IPS DF 6.9 (cell line): ENCODE measurements at places on chromosomes 16 and 17.

- no peak for DNase-seq
Measured at GRCh38 chr17:59494757-59495368, 70.5 kb upstream of the DHX40 start.

DNA sequence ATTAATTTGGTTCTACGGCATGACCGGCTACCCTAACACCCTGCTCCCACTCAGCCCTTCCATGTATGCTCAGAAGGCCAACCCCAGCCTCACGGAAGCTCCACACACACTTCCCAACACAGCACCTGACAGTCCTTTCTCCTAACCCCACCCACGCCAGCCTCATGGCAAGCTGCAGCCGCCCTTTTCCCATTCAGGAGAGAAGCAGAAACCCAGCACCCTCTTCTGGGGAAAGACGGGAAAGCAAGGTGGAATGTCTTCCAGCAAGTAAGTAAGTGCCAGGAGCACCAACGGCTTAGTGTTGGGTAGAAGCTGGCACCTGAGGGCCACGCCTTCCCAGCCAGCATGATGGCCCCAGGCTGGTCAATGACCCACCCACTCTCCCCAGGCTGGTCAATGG is 32.1 kb downstream of the ABR start:
- DNase-seq = no peak

GRCh38 chr16:2857451-2858244 is at the start of gene PRSS22:
PRSS22 (minus strand) TSS chr16:2858170; CDS start chr16:2858104, 66 bp downstream.
- DNase-seq = no peak

GRCh38 chr16:3513892-3514583 is 13.2 kb downstream of the CLUAP1 start:
- DNase-seq = no peak

- DNase-seq = no peak
Measured at GRCh38 chr17:49290690-49291359, 60.2 kb upstream of the PHOSPHO1 start.

DNA sequence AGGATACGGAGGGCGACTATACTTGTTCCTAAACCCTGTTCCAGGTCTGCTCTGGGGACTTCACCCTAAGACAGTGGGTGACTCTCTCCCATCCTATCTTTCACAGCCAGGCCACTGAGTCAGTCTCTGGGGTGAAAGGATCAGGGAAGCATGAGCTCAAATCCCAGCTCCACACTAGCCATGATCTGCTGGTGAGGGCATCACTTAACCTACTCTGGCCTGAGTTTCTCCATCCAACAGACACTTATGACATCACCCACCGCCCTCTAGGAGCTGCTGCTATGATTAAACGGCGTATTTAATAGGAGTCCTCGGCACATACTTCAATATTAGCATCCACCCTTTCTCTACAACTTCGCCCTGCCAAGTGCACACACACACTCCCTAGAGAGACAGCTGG is 10.1 kb downstream of the GAST start:
- DNase-seq = no peak

DNA sequence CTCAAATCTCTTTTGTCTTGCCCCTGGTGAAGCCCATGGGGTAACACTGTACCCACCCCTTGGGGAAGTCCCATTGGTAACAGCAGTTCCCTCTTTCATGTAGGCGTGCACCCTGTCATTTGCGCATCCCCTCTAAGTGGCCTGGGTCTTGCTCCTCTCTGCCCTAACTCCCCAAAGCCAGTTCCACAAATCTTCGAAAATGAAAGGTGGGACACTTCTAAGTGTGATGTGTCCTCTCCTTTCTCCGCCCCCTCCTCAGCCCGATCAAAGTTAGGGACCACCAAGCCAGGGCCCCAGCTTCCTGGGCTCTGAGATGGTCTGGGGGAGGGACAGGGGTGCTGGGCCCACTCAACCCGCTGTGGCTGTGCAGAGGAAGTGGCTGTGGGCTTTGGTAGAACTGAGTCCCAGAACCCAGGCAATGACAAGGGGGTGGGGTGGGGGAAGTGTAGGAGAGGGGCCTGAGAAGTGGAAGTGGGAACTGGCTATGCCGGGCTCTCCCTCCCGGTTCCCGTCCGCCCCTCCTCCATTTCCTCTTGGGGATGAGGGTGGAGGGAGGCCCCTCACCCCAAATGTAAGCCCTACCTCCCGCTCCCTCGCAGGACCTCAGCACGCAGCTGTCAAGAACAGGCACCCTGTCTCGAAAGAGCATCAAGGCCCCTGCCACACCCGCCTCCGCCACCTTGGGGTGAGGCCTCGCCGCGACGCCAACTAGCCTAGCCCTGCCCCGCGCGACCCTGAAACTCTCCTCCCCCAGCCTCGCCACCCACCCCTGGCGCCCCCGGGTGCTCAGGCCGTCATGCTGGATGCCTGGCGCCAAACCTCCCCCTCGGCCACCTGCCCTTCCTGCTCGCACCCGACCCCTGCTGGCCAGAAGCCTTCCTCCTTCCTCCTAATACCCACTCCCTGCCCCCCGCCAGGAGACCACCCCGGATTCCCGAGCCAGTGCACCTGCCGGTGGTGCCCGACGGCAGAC is 8.7 kb downstream of the ABI3 start:
- no peak for DNase-seq

- DNase-seq = no peak
Measured at GRCh38 chr16:84107921-84108320, 8.8 kb downstream of the MBTPS1 start.

DNA sequence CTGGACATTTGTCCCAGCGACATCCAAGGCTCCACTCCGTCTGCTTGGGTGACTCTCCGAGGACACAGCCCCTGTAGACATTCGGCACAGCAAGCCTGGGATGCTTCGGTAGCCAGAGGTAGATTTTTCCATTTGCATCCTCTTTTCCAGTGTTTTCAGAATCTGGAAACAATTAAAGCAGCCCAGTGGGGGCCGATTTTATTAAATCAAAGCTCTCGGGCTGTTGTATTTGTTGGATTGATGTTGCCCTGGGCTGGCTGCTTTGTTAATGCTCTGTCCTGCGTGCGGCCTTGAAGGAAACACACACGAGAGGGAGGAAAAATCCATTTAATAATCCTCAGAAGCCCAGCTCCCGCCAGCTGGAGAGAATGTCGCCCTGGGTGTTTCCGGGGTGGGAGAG is 158.1 kb upstream of the CIBAR2 start:
- no peak for DNase-seq

- no peak for DNase-seq
Measured at GRCh38 chr16:9134739-9135138, 43.3 kb downstream of the HAPSTR1 start.

GRCh38 chr17:8698162-8698971 is 46.3 kb downstream of the CCDC42 start:
- no peak for DNase-seq

DNA sequence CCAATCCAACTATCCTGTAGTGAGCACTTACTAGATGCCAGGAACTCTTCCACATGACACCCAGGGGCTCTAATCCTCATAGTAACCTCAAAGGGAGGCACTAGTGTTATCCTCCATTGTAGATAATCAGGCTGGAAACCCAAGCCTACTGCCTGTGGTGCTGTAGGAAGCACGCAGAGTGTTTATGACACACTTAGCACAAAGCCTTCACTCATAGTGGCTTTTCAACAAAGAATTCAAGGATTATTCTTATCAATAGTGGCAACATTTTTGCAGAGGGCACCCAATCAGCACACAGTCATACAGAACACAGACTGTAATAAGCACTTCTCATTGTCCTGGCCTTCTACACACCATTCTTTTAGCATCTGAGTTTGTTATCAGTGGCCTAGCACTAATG is 18.5 kb upstream of the SOX9 start:
- no peak for DNase-seq

GRCh38 chr16:55836158-55836611 is 3.3 kb upstream of the CES1 start:
- DNase-seq = no peak

GRCh38 chr17:7174603-7175326 is 4.4 kb downstream of the ASGR1 start:
- DNase-seq = no peak

DNA sequence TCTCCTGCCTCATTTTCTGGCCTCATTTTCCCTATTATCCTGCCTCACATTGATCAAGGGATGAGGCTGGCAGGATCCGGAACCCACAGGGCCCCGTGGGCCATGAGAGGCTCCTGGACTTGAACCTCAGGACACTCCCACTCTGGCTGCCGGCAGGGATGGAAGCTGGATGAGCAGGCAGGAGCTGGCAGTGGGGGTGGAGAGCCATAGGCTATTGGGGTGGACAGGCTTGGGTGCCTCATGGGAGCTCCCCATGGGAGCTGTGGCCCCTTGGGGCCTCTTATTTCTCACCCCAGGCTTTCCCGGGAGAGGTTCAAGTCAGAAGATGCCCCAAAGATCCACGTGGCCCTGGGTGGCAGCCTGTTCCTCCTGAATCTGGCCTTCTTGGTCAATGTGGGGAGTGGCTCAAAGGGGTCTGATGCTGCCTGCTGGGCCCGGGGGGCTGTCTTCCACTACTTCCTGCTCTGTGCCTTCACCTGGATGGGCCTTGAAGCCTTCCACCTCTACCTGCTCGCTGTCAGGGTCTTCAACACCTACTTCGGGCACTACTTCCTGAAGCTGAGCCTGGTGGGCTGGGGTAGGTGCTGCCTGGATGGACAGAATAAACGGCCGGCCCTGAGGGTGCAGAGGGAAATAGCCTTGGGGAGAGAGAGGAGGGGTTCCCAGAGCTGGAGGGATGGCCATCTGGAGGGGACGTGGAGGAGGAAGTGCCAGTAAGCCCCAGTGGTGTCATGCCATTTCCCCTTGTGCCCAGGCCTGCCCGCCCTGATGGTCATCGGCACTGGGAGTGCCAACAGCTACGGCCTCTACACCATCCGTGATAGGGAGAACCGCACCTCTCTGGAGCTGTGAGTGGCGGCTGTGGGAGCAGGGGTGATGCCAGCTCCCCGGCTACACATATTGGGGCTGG is 10.7 kb upstream of the DRC7 start:
- DNase-seq = no peak

GRCh38 chr17:65503557-65503956 is 57.9 kb downstream of the AXIN2 start:
- no peak for DNase-seq

GRCh38 chr16:2005646-2006045 is 4.0 kb downstream of the ZNF598 start:
- DNase-seq = no peak

GRCh38 chr17:39598047-39598481 is 9.7 kb downstream of the NEUROD2 start:
- no peak for DNase-seq

DNA sequence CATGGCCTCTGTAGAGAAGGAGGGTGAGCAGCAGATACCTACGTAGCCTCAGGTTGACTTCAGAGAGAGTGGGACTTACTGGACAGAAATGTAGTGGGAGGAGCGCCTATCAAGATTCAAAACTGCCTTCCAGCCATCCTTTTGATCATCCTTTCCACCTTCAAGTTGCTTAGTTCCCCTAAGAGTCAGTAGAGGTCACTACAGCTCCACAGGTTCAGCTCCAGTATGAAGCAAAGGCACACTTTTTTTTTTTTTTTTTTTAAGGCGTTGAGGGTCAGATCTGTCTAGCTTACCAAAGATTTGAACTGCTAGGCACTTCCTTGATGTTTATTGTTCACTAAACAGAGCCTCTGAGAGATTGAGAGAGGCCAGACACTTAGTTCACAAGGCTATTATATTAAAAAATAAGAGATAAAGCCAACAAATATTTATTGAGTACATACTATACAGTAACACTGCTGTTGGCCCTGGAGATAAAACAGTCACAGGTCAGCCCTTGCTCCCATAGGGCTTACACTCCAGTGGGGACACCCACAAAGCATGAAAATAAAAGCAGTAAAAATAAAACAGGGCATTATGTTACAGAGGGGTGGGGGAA is 3.1 kb downstream of the RNF227 start:
- DNase-seq = no peak

GRCh38 chr17:69643686-69644085 is 229.2 kb downstream of the MAP2K6 start:
- DNase-seq = no peak

- DNase-seq = no peak
Measured at GRCh38 chr17:61494325-61495160, 42.3 kb downstream of the TBX4 start.

DNA sequence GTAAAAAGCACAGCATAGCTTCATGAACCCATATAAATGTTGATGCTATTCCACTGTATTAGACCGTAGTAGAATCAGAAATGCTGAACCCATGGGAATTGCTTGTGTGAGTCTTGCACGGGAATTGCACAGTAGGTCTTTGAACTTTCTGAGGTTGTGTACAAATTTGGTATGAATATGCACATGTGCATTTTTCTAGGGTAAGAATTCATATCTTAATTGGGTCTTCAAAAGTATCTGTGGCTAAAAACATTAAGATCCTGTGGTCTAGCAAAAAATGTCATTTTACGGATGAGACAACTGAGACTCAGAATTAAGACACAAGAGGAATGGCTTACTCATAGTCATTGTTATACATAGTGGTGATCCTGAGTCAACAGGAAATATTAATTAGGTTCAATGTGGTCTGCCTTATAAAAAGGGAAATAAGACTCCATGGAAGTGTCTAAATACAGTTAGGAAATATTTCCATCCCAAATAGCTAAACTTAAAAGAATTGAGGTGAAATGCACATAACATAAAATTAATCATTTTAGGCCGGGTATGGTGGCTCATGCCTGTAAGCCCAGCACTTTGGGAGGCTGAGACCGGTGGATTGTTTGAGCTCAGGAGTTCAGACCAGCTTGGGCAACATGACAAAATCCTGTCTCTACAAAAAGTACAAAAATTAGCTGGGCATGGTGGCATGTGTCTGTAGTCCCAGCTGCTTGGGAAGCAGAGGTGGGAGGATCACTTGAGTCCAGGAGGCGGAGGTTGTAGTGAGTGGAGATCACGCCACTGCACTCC is 22.8 kb downstream of the TAOK1 start:
- no peak for DNase-seq

- no peak for DNase-seq
Measured at GRCh38 chr17:68581863-68582645, 19.1 kb downstream of the FAM20A start.

DNA sequence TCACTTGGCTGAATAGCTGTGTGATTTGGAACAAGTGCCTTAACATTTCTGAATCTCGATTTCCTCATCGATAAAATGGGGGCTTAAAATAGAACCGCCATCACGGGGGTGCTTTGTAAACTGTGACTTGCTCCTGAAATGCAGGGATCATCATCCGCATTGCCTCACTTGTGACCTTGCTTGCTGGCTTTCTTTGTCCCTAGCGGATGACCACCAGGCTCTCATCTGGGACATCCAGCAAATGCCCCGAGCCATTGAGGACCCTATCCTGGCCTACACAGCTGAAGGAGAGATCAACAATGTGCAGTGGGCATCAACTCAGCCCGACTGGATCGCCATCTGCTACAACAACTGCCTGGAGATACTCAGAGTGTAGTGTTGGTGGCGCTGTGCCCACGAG is 11.9 kb upstream of the TACO1 start:
- DNase-seq = no peak

DNA sequence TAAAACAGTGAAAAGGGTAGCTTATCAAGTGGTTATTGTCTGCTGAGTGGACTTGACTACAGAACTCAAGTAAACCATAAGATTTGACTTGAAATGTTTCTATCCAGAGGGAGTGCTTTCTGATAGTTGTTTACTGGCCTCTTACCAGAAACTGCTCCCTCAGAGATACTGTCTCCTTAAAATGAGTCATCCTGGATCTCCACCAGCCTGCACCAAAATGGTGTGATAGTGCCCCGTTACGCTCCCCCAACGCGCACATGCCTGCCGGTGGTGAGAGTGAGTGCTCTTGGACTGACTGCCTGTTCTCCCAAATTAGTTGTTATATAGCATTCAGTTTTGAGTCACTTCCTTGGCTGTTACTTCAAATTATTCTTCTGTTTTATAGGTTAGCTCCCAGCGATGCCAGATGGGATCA is 22.9 kb downstream of the PRCD start:
- no peak for DNase-seq
